Activated naive CD4-positive, alpha-beta T cell treated with anti-CD3 and anti-CD28 coated beads, Interleukin-2, amount 50 U/mL, for 72 hours (primary cell): ENCODE measurements at places on chromosomes 1 and 21.
A peak's percentile ranks its signal among the peaks of the same experiment; 100 is the strongest.

GRCh38 chr1:79575424-79575823 is 568.9 kb upstream of the ADGRL4 start:
- DNase-seq, result no peak

GRCh38 chr1:33272930-33273329 is 16.6 kb downstream of the ZNF362 start:
- peak; percentile 49 for DNase-seq

- peak; percentile 75 for DNase-seq
These were observed 769 bp downstream of the GALE start for GRCh38 chr1:23799570-23800399.

DNA sequence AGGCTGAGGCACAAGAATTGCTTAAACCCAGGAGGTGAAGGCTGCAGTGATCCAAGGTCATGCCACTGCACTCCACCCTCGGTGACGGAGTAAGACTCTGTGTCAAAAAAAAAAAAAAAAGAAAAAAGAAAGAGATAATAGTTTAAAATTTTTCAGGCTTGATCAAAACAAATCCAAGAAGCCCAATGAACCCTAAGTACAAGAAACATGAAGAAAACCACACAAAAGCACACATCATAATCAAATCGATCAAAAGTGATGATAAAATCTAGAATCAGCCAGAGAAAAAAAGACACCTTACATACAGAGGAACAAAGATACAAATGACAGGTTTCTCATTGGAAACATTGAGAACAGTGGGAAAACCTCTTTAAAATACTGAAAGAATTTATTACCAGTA is 31.5 kb downstream of the LDLRAD1 start:
- DNase-seq, result no peak

- DNase-seq, result no peak
These were observed 174.1 kb upstream of the CSF3R start for GRCh38 chr1:36656838-36657237.

- DNase-seq, result peak; percentile 0
These were observed 25.9 kb downstream of the IGFN1 start for GRCh38 chr1:201216395-201217085.

DNA sequence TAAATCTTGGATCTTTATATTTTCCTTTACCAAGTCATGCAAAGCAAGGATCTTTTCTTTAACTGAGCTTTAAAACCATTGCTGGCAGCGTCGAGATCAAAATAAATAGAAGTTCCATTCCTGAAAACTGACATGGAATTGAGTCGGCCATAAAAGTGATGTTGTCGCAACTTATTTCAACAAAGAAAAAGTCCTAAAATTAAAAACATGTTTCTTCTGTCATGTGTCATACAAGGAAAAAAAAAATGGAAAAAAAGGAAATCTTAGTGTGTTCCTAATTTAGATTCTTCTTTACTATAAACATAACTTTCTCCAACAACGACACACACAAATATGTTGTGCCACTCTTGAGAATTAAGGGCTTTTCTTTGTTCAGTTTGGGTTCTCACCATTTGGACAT is 34.9 kb downstream of the GREM2 start:
- no peak for DNase-seq

DNA sequence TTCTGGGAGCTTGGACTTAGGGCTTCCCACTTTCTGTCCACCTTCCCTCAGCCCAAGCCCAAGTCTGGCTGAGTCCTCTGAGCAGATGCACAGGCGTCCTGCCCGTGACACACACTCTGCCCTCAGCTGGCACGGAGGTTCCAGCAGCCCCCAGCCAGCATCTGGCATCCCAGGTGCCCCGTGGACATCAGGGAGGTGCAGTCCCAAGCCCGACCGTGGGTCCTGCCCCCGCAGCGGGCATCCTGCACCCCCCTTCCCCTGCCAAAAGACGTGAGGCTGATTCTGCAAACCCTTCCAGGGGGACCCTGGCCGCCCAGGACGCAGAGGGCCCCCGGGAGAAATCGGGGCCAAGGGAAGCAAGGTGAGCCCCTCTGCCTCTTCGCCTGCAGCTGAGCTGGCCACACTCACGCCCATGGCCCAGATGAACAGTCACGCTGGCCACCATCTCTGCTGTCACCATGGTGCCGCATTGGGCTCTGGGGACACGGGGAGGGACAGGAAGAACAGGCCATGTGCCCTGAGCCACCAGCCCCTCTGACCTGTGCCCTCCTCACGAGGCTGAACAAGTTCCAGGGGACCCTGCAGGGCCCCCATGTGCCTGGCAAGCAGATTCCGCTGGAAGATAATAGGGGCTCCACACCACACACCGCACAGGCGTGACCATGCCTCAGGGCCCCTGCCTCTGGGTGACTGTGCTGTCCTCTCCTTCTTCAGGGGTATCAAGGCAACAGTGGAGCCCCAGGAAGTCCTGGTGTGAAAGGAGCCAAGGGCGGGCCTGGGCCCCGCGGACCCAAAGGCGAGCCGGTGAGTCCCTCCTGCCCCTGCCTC is 20.6 kb downstream of the COL6A2 start:
- peak; percentile 51 for DNase-seq

- peak; percentile 70 for DNase-seq
These were observed 174.4 kb upstream of the HMCN1 start for GRCh38 chr1:185559684-185560331.

DNA sequence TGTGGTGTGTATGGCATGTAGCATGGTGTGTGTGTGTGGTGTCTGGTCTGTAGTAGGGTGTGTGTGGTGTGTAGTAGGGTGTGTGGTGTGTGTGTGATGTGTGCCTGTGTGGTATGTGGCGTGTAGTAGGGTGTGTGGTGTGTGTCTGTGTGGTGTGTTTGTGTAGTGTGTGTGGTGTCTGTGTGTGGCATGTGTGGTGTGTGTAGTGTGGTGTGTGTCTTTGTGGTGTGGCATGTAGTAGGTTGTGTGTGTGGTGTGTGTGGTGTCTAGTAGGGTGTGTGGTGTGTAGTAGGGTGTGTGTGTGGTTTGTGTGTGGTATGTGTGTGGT is 85.5 kb downstream of the SYT2 start:
- no peak for DNase-seq

DNA sequence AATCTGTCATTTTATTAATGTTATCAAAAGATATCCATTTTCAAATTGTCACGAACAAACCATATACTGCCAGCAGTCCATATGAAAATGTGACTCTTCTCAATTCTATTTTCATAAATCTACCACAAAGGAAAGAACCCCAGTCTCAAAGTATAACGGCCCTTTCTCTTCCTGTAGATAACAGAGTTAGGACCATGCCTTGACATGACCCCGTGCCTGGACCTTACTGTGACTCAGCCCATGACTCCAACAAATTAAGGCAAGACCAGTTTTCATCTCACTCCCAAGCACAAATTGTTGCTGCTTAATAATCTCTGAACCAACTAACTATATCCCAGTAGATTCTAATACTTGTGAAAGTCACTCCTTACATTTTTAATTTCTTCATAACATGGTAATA is 124.4 kb upstream of the NFIA start:
- DNase-seq, result no peak

- DNase-seq, result no peak
These were observed 1.1 kb downstream of the BCAR3 start for GRCh38 chr1:93680420-93681100.

GRCh38 chr1:211606332-211606913 is 27.5 kb upstream of the SLC30A1 start:
- DNase-seq, result no peak

DNA sequence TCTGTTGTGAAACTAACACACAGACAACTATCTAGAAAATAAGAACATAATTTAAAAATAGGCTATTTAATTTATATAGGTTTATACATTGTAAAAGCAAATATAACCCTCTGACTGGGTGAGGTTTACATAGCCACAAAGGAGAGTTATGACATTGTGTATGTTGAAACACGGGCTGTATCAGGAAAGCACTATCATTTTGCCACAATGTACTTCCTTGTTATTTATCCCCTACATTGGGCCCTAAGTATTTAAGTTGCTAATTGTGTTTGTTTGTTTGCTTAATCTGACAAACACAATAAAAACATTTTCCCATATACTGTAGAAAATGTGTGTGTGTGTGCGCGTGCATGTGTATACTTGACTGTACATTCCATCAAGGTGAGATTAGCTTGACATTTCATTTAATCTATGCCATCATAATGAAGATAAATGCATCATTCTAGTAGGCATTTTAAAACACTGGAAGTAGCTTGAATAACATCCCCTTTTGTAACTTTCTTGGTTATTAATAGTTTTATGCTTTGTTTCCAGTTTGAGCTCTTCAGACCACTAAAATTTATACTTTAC is 72.1 kb downstream of the RGS13 start:
- no peak for DNase-seq

GRCh38 chr1:101166583-101167120 is 70.2 kb upstream of the S1PR1 start:
- no peak for DNase-seq

GRCh38 chr1:37434292-37435225 is 39.8 kb upstream of the ZC3H12A start:
- peak; percentile 84 for DNase-seq

DNA sequence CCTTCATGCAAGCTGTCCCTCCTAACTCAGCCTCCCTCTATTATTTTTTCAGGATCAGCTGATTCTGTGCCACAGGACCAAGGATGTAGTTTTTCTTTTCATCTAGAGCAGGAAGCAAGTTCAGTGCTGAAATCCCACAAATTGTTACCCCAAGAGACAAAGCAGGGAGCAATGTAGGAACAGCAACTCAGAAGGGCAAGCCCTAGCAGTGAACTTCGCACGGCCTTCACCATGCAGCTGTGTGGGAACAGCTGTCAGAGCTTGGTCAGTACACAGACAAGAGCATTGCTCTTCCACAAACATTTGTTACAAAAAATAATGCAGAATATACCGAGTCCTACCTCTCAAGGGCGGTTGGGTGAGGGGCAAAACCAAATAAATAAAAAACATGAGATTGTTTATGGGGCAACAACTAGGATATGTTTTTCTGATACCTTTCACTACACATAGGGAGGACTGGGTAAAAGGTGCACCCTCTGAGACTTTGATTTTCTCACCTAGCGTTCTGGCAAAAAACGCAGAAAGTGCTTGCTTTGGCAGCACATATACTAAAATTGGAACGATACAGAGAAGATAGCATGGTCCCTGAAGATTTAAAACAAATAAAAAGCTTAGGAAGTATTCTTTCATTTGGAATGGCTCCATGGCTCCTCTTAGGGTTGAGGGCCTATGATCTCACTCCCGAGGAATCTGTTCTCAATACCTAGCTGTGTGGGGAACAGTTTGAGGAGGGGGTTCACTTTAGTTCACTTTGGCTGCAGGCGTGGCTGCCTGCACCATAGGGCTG is 37.1 kb upstream of the ANGPTL7 start:
- no peak for DNase-seq

DNA sequence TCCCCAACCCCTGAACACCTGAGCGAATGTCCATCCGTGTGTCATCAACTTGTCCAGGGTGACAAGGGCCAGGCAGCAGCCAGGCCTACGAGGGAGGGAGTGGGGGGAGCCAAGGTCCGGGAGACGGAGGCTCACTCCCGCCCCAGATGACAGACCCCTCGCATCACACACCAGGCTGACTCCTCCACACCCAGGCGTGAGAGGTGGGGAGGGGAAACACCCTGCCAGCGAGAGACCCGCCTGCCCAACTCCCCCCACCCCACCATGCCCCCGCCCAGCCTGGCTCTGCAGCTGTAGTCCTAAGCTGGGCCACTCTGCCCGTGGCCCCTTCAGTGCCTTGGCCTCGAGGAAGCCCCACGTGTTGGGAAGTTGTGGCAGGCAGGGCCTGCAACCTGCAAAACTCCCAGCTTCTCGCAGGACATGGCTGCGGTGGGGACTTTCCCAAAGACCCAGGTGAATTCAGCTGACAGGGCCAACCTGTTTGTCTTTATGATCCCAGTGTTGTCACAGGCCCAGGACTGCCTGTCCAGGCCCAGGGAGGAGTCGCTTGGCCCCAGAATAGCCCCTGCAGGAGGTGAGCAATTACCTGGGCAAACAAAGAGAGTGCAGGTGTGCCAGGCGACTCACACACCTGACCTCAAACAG is 62.9 kb downstream of the RIPK4 start:
- no peak for DNase-seq

- DNase-seq, result peak; percentile 88
These were observed at the start of gene LRRC8C for GRCh38 chr1:89632657-89633247. Gene LRRC8C (plus strand): TSS chr1:89633120. CDS start chr1:89686474, 53,354 bp downstream.

GRCh38 chr21:45439161-45439872 is 34.4 kb downstream of the COL18A1 start:
- peak; percentile 90 for DNase-seq

- DNase-seq, result no peak
These were observed 608.8 kb upstream of the CAMK1G start for GRCh38 chr1:208974717-208975116.
